ENCODE measurements at places on chromosomes 6 and 20.

DNA sequence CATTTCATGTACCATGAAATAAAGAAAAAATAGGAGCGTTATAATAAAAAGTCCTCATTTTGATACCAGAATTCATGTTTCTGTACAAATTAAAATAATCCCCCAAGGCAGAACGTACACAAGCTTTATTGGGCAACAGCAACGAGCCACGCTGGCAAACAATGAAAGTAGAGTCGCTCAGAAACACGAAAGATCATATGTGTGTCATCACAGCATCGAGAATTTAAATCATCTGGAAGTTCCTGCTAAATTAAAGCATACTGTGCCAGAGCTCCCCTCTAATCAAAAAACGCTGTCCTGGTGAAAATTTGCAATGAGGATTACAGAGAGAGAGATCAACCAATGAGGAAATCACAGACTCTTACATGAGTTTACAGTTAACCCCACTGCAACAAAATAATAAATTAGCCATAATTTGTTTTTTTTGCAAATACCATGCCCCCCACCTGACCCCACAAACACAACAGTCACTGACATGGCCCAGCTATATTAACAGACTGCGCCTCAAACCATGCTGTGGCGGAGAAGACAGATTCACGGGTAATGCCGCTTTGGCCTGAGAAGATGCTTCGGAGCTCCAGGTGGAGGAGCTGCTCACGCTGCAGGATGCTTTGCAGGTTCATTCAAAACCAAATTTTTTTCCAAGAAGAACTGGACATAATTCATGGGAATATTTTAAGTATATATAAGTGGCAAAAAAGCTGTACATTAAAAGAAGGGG is 54.3 kb upstream of the NFATC2 start:
- no peak overlapping the region for H3K4me3 ChIP-seq
- no peaks in the 10 kb centered on the region for H3K27me3 ChIP-seq
- H3K4me1 ChIP-seq, result peaks cover 10% of the 10 kb centered on the region
- no peak overlapping the region for H3K27ac ChIP-seq

GRCh38 chr6:104324301-104324700 is 535.4 kb downstream of the HACE1 start:
- H3K36me3 ChIP-seq, result no peaks in the 10 kb centered on the region
- no peaks in the 10 kb centered on the region for H3K27me3 ChIP-seq
- H3K27ac ChIP-seq, result no peak overlapping the region
- no peak overlapping the region for H3K4me3 ChIP-seq
- H3K4me1 ChIP-seq, result no peaks in the 10 kb centered on the region

DNA sequence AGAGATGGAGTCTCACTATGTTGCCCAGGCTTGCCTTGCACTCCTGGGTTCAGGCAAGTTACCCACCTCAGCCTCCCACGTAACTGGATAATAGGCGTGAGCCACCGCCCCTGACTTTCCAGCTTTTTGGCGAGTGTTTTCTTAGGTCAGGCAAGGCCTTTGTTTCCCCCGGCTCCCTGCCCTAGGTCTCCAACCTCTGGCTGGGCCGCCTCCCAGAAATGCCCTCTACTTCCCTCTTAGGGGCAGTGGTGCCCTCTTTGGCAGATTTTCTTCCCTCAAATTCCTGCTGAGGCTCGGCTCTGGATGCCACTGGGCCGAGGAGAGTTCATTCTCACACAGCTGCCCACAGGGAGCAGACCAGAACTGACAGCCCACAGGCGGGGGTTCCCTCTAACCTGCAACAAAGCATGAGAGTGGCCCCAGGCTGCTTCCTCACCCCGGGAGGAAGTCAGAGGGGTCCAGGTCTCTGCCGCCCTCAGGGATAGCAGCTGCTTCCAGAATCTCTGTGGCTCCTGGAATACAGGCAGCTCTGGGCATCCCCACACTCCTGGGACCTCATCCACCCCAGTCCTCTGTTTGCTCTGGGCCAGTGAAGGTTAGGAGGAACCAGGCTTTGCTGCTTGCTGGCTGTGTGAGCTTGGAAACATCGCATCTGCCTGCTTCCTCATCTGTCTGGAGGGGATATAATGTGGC is 56.5 kb downstream of the TCP11 start:
- H3K4me3 ChIP-seq, result no peak overlapping the region
- no peaks in the 10 kb centered on the region for H3K4me1 ChIP-seq
- no peak for DNase-seq
- H3K27ac ChIP-seq, result no peak overlapping the region

- no peaks in the 10 kb centered on the region for H3K27me3 ChIP-seq
- H3K4me1 ChIP-seq, result peaks cover 5% of the 10 kb centered on the region
- no peak overlapping the region for H3K27ac ChIP-seq
- H3K4me3 ChIP-seq, result no peak overlapping the region
Observed at GRCh38 chr20:32648761-32649650, 24.7 kb downstream of the C20orf203 start.

All from CD4-positive, CD25-positive, alpha-beta regulatory T cell (primary cell).